ENCODE measurements at places on chromosomes 2 and 18.

GRCh38 chr2:125730921-125731320 lies 925.0 kb upstream of the GYPC start:
- no peak for DNase-seq

DNA sequence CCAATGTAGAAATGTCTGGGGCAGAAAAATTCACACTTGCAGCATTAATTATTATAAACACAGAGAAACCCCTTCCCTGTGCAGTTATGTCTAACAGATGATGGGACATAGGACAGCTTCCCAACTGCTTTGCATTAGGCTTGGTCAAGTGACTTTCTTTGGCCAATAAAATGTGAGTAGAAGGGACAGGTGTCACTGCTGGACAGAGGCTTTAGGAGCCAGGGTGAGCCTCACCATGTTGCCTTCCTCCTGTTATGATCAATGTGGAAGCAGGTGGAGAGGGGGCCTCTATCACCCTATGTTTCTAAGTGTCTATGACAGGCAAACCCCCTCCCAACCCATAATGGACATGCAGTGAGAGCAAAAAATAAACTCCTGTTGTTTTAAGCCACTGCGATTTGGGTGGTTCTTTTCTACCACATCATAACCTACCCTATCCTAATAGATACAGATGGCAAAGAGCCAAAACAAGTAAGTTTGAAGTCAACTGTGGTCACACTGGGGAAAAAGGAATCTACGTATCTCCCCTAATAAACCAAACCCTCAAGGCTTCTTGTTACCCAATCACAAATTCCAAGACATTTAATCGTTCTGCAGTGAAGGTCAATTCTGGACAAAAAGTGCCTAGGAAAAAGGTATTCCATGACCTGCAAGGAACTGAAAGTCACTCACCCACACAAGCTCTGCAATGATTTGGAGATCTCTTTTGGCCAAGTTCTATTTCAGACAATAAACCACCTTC lies 28.6 kb upstream of the POU3F3 start:
- DNase-seq = no peak

GRCh38 chr18:26978812-26979341 lies 113.4 kb upstream of the AQP4 start:
- no peak for DNase-seq

DNA sequence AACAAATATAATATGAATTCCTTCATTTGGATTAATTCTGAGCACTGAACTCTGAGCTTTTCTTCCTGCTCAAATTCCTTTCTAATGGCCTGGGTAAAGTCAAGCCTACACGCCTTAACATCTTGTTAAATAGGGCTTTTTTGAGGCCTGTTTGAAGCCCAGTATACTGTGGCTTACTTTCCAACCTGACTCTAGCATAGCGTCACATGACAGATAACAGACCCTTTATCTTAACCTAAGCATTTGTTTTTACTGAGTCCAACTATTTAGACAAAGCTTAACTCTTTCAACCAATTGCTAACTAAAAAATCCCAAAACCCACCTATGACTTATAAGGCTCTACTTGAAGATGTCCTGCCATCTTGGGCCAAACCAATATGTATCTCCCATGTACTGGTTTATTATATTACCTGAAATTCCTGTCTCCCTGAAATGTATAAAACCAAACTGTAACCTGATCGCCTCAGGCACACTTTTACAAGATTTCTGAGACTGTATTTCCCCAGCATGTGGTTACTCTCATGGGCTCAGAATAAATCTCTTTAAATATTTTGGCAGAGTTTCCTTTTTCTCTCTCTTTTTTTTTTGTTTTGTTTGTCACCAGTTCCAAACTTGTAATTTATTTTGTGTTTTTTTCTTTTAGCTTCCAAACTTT lies 271.1 kb upstream of the VWC2L start:
- no peak for DNase-seq

- peak; percentile 2 for DNase-seq
Observed at GRCh38 chr2:199303728-199304177, 154.0 kb downstream of the SATB2 start.

GRCh38 chr2:138703242-138703641 lies 76.9 kb downstream of the NXPH2 start:
- no peak for DNase-seq

- DNase-seq = no peak
Observed at GRCh38 chr18:69209761-69210160, 190.9 kb upstream of the DOK6 start.

DNA sequence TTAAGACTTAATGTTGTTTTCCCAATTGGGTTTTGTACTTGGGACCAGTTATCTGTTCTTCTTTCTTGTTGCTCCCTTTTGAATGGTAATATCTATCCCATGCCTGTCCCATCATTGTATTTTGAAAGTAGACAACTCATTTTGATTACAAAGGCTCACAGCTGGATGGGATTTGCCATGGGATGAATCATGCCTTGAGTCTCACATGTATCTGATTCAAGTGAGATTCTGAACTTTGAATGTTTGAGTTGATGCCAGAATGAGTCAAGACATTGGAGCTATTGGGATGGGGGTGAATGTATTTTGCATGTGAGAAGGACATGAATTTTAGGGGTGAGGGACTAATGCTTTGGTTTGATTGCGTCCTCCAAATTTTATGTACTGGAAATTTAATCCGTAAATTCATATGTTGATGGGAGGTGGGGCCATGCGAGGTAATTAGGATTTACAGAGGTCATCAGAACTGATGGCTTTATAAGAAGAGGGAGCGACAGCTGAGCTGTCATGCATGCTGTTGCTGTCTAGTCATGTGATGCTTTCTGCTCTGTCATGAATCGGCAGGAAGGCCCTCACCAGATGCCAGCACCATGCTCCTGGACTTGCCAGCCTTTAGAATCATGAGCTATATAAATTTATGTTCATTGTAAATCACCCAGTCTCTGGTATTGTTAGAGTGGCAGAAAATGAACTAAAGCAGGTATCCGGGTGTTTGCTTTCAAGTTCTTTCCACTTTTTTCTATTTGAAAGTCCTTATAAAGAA lies 741.3 kb upstream of the RAB6C start:
- DNase-seq = no peak

DNA sequence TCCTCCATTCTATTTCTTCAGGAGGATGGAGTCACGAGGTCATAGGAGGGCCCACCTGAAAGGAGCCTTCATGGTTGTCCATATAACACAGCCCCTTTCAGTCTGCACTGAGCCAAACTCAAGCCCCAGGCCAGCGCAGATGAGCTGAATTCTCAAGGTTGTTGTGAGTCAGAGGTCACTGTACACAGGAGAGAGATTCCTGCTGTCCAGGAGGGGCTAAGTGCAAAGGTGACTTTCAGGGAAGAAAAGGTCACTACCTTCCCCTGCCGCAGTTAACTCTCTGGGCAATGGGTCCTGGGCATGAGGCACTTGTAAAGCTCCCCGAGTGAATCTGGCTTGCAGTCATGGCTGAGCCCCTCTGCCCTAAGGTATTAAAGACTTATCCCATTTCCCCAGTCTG lies 150.7 kb downstream of the CTIF start:
- DNase-seq = no peak

DNA sequence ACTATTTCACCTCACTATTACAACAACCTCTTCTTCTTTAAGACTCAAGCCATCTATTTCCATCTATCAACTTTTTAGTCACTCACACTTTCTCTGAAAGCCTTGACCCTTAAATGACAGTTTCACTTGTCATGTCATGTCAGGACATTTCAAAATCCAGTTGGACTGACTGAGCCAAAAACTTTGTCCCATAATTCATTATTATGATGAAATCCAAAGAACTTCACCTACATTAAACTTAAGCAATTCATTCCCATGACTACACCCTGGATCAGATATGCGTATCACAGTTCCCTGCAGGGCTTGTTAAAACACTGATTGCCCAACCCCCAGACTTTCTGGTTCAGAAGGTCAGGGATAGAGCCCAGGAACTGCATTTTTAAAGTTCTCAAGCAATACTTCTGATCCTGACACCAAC lies 26.5 kb downstream of the LDAH start:
- DNase-seq = peak; percentile 62

- no peak for DNase-seq
Observed at GRCh38 chr2:222504191-222504590, 79.8 kb downstream of the SGPP2 start.

DNA sequence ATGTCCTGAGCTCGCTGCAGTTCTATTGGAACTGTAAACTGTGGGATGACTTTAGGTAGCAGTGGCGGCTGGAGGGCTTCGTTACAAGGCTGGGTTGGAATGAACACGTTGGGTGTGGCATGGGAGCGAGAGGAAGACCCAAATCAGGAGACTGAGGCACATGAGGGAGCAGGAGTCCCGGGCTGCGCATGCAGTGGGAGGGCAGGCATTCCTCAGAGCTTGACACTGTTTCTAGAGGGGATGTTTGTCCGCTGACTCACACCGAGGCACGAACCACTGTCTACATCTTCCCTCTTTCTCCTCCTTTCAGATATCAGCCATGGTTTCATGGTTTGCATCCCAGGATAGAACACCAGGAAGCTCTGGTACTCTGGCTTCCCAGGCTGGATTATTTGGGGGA lies 40.6 kb upstream of the LAMA1 start:
- peak; percentile 93 for DNase-seq

DNA sequence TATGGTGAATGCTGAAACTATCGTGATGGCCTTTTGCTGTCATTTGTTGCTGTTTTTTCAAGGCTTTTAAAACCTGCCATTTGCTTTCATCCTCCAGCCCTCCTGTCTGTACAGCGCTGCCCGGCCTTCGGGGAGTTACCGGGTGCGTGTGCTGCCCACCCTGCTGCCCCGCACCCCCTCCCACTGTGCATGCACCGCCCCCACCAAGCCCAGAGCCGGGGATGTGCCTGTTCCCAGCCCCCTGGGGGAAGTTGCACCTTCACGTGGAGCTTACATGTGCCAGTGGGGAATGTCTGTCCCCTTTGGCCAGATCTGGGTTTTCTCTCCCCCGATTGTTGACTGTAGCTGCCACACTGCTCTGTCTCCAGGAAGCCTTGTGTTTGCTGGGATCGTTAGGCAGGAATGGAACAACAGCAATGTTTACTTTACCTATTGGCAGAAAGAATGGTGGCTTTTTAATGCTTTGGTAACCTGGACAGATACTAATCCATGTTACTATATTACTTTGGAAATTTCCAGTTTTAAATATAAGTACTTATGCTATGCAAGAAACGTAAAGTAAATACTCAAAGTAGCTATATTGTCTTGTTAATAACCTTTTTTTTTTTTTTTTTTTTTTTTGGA lies 64.8 kb upstream of the RBM44 start:
- DNase-seq = no peak

DNA sequence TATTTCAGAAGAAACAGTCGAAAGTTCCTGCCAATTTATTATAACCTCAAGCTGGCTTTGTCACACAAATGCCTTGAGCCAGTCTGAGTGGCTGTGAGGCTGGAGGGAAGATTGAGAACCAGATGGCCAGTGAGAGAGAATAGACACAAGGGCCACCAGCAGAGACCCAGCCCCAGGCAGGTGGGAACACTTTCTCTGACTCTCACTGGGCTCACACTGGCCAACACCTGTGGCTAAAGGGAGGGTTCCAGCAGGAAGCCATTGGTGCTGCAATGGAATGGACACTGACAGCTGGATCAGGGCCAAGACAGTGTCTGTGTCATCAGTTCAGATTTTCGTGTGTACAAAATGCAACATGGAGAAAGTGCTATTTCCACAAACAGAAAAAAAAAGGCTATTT lies 29.9 kb downstream of the LOXHD1 start:
- no peak for DNase-seq

DNA sequence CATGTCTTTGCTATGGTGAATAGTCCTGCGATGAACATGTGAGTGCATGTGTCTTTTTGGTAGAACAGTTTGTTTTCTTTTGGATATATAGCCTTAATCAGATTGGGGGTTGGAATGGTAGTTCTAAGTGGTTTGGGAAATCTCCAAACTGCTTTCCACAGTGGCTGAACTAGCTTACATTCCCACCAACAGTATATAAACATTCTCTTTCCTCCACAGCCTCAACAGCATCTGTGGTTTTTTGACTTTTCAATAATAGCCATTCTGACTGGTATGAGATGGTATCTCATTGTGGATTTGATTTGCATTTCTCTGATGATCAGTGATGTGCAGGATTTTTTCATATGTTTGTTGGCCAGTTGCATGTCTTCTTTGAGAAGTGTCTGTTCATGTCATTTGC lies 112.2 kb upstream of the SESTD1 start:
- no peak for DNase-seq

DNA sequence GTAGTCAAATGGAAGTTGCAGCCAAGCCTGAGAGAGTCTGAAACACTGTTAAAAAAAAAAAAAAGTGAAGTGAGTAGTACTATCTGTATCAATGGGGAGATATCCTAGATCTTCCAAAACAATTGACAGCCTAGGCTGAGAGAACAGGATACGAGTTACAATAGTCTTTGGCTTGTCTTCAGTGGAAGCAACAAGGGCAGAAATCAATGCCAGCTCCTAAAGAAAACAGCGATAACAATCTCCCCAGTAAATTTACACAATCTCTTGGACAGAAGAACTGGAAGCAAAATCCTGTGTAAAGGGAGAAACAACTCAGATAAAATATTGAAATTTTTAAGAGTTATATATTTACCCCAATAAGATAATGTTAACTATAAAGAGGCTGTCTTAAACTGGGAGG lies 508.7 kb downstream of the LRRTM4 start:
- DNase-seq = no peak

GRCh38 chr2:218891275-218892135 lies 10.9 kb downstream of the WNT10A start:
- no peak for DNase-seq

GRCh38 chr2:201465524-201465971 lies 14.0 kb downstream of the STRADB start:
- no peak for DNase-seq

DNA sequence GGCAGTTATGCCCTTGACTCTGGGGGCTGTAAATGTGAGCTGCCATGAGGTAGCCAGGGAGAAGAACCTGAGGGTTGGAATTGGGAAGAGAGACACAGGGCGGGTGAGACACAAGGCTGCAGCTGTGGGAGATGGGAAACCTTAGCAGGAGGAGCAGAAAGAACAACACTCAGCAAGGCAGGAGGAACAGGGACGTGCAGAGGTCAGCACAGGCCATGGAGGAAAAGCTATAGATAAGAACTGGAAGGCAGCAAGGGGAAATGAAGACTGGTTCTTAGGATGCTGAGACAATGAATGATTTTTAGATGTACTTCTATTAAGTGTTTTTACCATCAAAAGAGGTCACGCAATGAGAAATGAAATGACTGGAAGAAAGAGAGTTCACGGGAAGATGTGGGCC lies 80.2 kb downstream of the USP40 start:
- DNase-seq = no peak

DNA sequence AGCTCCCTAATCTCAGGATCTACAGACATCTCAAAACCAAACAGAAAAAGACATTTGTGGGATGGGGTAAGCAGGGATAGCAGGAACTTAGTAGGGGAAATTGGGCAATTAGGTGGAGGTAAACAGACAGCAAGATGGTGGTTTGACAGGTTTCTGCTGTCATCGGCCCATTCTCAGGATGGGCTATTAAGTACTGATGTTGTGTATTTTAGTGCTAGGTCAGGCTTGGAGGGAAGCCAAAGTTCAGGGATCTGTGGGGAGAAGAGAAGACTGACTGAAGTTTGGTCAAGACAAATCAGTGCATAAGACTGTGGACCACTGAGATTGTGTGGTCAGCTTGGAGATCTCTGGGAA lies 96.8 kb upstream of the THUMPD2 start:
- DNase-seq = no peak

Measured in NCI-H226 (cell line).